Jurkat, Clone E6-1 (cell line): ENCODE measurements at places on chromosomes 7 and 10.

GRCh38 chr10:62819141-62819920, 3.2 kb upstream of the EGR2 start:
- no peak for DNase-seq

DNA sequence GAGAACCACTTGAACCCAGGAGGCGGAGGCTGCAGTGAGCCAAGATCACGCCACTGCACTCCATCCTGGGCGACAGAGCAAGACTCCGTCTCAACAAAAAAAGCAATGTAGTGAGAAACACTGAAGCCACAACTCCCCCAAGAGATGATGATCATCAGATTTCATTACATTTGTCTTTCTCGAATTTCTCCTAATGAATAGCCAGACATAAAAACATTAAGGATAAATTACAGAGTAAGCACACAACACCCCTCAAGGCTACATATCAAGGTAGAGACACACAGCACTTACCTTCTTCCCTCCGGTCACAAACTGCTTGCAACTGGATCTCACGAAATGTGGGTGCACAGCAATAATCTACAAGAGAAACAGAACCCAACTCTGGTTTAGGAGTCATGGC, 91.5 kb downstream of the VPS41 start:
- no peak for DNase-seq

DNA sequence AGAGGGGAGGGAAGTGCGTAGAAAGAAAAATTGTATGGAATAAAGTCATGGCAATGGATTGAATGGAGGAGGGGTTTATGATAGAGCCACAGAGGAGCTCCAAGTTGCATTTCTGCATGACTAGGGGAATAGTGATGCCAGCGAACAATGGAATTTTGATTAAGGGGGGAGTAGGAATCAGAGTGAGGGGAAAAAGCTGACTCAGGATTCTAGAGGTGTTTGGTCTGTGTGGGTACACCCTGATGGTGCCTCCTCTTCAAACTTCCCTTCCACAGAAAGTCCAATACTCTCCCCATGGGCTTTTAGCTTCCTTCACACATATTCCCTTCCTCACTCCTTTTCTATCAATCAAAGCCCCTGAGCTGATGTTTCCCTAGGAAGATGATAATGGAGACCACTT, 1.8 kb upstream of the KEL start:
- no peak for DNase-seq

DNA sequence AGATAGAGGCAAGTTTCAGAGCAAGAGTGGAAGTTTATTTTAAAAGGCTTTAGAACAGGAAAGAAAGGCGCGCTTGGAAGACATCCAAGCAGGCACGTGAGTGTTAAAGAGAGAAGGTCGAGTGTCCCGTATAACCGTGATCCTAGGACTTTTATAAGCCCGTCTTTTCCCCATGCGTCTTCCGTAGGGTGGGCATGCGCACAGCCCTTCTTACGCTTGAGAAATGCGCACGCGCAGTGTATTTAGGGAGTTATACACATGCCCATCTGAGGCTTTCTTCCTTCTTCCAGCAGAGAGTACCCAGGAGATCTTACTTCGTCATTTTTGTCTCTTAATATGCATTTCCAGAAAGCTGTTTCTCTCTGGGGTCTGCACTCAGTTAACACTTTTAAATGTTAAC, 52.4 kb downstream of the CALD1 start:
- DNase-seq: no peak

- DNase-seq: no peak
Observed at GRCh38 chr7:133704453-133704852, 422.7 kb upstream of the LRGUK start.
